ENCODE measurements at places on chromosomes 2 and 18. TPM values are rescaled to one million over a fixed set of nuclear protein-coding genes. Genes with fewer than 3 reads are reported as not detected.

The DAW1 gene
- not detected for polyA plus RNA-seq

The LYG1 gene
- 0.56 TPM for polyA plus RNA-seq

The ADNP2 gene
- polyA plus RNA-seq = 10.7 TPM

The GBX2 gene
- polyA plus RNA-seq = not detected

The C2orf80 gene
- not detected for polyA plus RNA-seq

The NCKAP1 gene
- polyA plus RNA-seq = 0.57 TPM

The PREB gene
- 71.9 TPM for polyA plus RNA-seq

The ARHGAP15 gene
- 306 TPM for polyA plus RNA-seq

The CNRIP1 gene
- not detected for polyA plus RNA-seq

The DES gene
- polyA plus RNA-seq = not detected

The SIX3 gene
- not detected for polyA plus RNA-seq

The LRRTM1 gene
- polyA plus RNA-seq = not detected

The DYNC2LI1 gene
- 5.6 TPM for polyA plus RNA-seq

All from naive thymus-derived CD4-positive, alpha-beta T cell (primary cell).